ENCODE measurements at places on chromosomes 6 and 20.

- DNase-seq, result no peak
Observed at GRCh38 chr6:66796987-66797386, 1090.0 kb upstream of the EYS start.

DNA sequence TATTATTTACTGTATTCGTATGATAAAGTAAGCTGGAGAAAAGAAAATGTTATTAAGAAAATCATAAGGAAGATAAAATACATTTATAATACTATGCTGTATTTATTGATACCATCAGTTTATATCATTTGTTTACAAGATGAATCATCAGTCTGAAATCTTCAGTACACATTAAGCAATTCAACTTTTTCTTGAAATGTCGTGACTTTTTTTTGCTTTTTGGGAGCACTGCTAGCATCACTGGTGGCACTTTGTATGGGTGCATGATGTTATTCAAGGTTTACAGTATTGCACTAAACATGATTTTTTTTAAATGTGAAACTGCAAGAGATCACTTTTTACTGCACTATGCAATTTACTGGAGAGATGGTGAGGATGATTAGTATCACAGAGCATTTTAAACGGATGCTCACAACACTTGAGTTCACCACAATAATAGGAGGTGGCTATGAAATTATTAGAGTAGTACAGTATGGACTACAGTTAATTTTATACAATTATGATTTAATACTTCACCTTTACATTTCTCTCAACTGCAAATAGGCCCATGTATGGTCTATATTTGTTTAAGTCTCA lies 85.9 kb downstream of the SNAP25 start:
- DNase-seq, result no peak

DNA sequence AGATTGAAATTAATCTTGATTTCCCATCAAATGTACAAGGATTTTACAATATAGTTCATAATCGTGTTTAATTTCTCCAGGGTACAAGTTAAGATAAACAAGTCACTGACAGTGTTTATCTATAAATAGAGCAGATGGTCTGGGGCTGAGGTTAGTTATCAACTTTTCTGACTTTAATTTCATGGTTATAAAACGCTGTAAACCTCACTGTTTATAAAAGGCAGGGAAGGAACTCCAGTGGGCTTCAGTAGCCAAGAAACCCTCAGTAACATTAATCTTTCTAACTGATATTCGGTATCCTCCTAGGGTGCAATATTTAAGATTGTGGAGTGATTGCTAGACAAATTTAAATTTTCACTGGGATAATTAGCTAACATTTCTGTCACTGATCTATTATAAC lies 68.6 kb downstream of the GFRAL start:
- DNase-seq, result no peak

- no peak for DNase-seq
Observed at GRCh38 chr6:5287966-5288297, 26.6 kb downstream of the FARS2 start.

- no peak for DNase-seq
Observed at GRCh38 chr6:133899556-133899955, 10.6 kb downstream of the TCF21 start.

DNA sequence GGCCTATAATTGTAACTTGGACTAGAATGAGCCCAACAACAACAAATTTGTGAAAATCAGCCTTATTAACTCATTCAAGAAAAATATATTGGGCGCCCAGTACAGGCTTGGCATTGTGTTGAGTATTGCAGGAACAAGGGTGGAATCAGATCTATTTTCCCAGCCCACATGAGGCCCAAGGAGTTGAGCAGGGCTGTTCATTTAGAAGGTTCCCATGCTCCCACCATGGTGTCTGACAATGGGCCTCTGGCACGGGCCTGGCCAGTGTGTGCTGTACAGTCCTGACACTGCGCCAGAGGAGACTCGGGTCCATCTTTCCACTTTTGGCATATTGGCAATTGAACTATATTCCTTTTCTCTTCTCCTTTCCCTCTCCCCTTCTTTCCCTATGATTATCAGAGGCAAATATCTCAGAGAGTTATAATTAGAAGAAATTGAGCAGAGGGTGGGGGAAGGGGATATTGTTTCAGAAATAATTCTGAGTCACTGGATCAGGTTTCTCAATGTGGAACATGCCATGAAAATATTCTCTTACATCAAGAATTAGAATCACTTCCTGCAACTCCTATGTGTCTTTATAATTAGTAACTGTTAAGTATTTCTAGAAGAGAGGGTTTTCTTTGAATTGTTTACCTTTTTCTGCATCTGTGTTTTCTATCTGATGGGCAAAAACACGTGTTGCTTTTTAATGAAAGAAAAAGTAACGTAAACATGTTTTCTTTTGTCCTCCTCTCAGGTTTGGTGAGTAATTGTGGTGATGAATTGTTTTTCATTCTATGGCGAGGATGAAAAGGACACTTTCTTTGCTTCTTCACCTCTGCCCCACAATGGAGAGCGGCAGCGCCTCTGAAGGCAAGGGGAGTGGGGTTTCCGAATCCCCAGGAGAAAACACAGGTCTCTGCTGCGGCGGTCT lies 209.4 kb downstream of the FOXA2 start:
- DNase-seq, result no peak

DNA sequence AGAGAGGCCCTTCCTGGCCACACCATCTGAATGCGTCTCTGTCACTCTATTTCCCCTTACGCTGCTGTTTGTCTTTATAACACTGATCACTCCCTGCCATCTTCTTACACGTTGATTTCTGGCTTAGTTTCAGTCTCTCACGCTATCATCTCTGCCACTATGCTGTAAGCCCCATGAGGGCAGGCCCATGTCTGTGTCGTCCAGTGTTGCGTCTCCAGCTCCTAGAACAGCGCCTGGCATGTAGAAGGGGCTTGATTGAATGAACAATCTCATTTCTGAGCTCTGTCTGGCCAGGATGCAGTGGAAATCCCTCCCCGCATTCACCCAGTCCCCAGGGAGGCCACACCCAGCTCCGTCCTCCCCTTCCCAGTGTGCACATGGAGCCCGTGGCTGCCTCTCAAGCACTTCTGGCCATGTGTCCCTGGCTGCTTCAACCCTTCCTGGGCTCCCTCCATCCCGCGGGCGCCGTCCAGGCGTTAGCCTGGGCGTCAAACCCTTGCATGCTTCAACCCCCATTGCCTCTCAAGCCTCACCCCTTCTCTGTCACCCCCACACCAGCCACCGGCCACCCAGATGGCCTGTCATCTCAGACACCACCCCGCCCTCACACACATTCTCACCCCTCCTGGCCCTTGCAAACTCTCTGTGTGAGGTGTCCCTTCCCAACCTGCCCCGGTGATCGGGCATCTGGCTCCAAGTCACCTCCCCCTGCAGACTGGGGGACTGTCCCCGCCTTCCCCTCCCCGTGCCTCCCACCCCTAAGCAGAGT lies 71.1 kb downstream of the SRC start:
- no peak for DNase-seq

DNA sequence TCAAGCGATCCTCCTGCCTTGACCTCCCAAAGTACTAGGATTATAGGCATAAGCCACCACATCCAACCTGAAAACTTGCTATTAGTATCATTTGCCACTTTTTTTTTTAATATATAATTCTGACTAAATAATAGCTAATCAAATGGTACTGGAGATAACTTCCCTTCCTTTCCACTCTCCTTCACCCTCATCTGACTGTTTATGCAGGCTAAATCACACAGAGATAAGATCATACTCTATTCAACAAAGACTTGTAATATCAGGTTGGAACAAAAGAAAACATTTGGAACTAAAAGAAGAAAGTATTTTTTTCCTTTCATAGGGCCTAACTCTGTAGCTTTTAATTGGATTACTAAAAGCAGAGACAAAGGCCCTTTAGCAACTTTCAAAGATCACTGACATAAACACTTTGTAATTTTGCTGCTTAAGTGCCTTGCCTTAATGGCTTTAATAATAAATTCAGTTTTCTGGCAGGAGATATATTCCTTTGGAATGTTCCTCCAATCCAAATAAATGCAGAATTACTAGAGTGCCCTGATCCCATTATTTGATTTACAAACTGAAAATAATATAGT lies 198.7 kb upstream of the ASCC3 start:
- DNase-seq, result no peak

- DNase-seq, result no peak
Observed at GRCh38 chr20:49724408-49725223, 10.9 kb upstream of the B4GALT5 start.

GRCh38 chr6:109292420-109292819 lies 89.8 kb downstream of the CD164 start:
- no peak for DNase-seq

- DNase-seq, result no peak
Observed at GRCh38 chr6:108874470-108875160, 26.4 kb downstream of the ARMC2 start.

- no peak for DNase-seq
Observed at GRCh38 chr6:45054610-45055009, 273.5 kb upstream of the RUNX2 start.

DNA sequence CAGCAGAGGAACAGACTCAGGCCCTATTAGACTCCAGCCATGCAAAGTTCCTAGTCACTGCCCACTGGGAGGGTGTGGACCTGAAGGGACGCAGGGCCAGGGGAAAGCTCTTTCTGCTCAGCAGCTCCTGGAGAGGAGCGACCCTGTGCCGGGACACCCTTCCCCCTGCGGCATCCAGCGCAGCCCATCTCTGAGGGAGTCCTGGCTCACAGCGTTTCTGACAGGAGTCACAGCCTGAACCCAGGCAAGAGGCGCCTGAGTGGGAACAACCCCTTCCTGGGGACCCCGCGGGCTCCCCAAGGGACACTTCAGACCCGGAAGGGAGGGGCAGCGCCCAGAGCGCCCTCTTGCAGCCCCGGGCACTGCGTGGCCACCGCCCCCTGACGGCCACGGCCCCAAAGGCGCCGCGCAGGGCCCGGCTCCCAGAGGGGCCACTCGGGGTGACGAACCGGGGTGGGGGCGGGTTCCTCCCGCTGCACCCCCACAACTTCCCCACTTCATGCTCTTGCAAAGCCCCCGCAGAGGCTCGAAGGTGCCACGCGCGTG lies 862 bp downstream of the UCKL1 start:
- no peak for DNase-seq

GRCh38 chr20:53168491-53168890 lies 196.3 kb downstream of the TSHZ2 start:
- no peak for DNase-seq

DNA sequence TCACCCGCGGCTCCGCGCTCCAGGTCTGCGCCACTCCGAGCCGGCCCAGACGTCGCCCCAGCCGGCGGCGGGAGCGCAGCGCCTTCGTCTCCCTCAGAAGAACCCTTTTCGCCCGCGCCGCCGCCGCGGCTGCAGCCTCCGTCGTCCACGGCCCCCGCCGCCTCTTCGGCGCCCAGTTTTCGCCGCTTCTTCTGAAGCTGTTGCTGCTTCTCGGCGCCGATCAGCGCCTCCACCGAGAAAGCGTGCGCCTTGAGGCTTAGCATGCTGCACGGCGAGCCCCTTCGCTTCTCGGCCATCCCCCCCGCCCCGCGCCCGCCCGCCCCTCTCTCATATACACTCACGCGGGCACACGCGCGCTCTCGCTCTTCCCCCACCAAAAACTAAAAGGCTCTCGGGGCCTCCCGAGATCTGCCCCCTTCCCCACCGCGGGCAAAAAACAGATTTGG lies 489 bp downstream of the TBX18 start:
- no peak for DNase-seq

DNA sequence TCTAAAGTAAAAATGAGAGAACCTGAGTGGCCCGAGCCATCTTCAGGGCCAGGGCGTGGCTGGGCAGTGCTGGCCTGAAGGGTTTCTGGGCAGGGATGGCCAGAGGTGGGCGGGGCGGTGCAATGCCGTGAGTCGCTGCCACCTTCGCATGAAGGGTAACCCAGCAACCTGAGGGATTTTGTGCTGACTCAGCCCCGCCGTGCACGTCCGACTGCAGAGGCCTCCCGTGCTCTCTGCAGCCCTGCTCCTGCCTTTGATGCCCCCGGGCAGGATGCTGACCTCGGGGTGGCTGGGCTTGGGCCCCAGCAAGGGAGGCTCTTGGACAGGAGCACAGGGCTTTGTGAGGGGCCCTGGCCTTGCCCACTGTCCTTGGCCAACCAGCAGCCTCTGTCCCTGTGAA lies 81.7 kb upstream of the GATA5 start:
- no peak for DNase-seq

- DNase-seq, result no peak
Observed at GRCh38 chr6:169651498-169651897, 50.3 kb downstream of the WDR27 start.

DNA sequence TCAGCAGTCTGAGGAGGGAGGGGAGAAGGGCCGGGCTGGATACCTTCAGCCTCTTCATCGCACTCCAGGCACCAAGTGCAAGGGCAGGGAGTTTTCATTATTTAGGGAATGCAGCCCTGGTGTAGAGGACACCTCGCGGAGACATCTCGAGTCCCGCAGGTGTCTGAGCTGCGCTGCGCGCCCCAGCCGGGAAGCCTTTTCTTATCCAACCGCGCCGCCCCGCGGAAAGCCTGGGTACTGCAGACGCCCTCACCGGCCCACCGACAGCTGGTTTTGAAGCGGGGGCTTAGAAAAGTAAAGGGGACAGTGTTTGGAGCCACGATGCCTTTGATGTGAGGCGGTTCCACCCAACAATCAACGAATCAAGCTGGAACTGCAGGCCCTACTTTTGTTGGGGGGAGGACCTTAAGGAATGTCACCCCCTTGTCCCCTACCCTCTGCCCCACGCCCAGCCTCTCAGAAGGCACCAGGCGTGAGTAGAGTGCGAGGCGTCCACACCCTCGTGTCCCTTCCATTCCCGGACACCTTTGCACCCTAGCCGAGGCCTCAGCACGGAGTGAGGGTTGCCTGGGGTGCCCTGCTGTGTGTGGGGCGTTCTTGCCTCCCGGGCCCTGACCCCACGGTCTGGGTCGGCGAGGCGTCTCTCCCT lies 8.6 kb downstream of the NKX2-2 start:
- no peak for DNase-seq

GRCh38 chr6:93136111-93136510 lies 283.2 kb downstream of the EPHA7 start:
- no peak for DNase-seq

GRCh38 chr20:9460518-9460917 lies 53.9 kb upstream of the LAMP5 start:
- DNase-seq, result no peak

DNA sequence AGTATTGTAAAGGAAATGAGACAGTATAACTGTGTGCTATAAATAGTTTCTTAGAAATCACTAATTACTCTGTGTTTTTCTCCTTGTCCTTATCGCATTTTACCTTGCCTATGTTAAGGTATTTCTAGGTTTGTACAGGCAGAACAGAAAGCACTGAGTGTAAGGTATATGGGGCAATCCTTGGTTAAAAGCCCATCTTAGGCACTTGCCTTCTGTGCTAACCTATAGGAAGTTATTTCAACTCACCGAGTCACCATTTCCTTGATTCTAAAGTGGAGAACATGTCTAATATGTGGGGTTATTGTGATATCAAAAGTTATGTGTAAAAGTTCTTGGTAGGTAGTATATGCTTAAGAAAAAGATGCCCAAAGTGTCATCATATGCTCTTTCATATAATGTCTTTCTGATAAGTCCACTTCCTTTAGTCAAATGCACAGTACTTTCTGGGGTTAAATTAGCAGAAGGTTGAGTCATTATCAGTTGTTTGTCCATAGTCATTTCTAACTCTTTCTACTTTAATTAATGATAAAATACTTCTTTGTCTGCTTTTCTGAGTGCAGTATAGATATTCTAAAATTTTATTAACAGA lies 276.4 kb downstream of the UTRN start:
- no peak for DNase-seq

All from HFF-Myc (cell line).